ENCODE measurements at places on chromosomes 7 and 10. TPM values are rescaled to one million over a fixed set of nuclear protein-coding genes. Genes with fewer than 3 reads are reported as not detected.

- no peak for DNase-seq
Measured at GRCh38 chr10:98285416-98285815, 17.4 kb upstream of the LOXL4 start.

Gene GRM8
- total RNA-seq: not detected

GRCh38 chr10:1151076-1152033, 95.2 kb downstream of the WDR37 start:
- no peak for DNase-seq

GRCh38 chr10:71453186-71453585, 56.5 kb downstream of the CDH23 start:
- no peak for DNase-seq

DNA sequence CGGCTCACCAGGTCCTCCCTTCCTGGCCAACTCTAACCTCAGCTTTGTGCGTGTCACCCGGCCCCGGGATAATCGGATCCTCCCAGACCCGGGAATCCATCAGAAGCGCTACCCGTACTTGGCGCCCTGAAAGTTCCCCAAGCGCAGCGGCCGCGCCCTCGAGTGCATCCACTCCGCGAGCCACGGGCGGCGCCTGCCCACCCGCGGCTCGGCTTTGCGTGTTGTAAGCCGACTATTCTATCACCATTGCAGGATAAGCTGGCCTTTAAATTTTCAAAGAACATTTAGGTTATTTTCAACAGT, 35.7 kb upstream of the EBLN1 start:
- peak; percentile 26 for DNase-seq

GRCh38 chr7:157005456-157006204, 4.8 kb downstream of the MNX1 start:
- DNase-seq: no peak

Data from CD8-positive, alpha-beta memory T cell (primary cell).